Stimulated activated CD8-positive, alpha-beta memory T cell treated with anti-CD3 and anti-CD28 coated beads, Interleukin-4, amount 100 ng/mL, for 4 hours (primary cell): ENCODE measurements at places on chromosomes 2 and 18.

- no peak for DNase-seq
Measured at GRCh38 chr2:24307961-24308360, 52.4 kb downstream of the ITSN2 start.

- DNase-seq = no peak
Measured at GRCh38 chr2:19649785-19650380, 251.9 kb downstream of the TTC32 start.

GRCh38 chr2:186093174-186093573, 354.6 kb downstream of the FSIP2 start:
- no peak for DNase-seq

DNA sequence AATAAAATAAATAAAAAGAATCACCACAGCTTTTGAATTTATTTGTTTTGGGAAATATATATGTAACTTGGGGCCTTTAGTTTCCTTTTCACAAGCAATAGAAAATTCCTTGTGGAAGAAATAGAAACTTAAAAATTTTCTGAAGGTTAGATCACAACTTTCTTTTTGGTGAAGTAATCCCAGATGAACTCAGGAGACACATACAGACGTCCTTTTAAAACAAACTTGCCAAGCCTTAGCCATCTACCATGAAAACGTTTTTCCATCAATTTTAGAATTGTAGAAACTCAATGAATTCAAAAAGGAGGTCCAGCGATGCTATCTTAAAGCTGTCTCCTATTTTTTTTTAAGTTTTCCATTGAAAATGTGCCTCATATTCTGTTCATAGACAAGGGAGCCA, 225.6 kb downstream of the ASXL3 start:
- no peak for DNase-seq

- no peak for DNase-seq
Measured at GRCh38 chr2:54668711-54669110, 54.8 kb upstream of the EML6 start.

GRCh38 chr2:232626584-232626983, 6.8 kb upstream of the EFHD1 start:
- no peak for DNase-seq

GRCh38 chr2:41710944-41711343, 336.9 kb upstream of the PKDCC start:
- no peak for DNase-seq

- DNase-seq = no peak
Measured at GRCh38 chr2:44884231-44884630, 57.3 kb upstream of the SIX3 start.
